NCI-H1048 (cell line): ENCODE measurements at places on chromosomes 5 and 9.

DNA sequence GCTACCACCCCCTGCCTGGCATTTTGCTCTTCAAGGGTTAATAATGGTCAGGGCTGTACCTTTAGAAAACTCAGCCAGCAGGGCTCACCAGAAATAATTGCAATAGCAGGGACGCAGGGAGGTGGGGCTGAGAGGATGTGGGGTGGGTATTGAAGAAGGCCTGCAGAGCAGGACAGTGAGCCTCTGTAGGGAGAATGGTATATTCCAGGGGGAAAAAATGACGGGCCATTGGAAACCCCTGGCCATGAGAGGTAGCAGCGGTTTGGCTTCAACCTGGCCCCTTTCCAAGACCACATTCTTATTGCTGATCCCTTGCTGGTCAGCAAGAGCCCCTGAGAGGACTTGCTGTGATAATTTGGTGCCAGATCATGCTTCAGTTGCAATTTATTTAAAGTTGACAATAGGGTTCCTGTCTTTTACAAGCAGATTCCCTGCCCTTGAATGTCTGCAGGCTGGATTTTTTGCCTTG is 36.7 kb upstream of the CTNNA1 start:
- DNase-seq: no peak

GRCh38 chr5:100790170-100790665 is 112.9 kb downstream of the ST8SIA4 start:
- no peak for DNase-seq

DNA sequence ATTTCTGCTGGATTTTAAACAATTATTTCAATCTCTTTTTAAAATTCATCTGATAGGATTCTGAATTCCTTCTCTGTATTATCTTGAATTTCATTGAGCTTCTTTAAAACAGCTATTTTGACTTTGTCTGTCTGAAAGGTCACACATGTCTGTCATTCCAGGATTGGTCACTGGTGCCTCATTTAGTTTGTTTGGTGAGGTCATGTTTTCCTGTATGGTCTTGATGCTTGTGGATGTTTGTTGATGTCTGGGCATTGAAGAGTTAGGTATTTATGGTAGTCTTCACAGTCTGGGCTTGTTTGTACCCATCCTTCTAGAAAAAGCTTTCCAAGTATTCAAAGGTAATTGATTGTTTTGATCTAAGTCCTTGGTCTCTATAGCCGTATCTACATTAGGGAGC is 39.1 kb downstream of the DENND4C start:
- no peak for DNase-seq

- peak; percentile 87 for DNase-seq
Measured at GRCh38 chr5:149632311-149633251, 51.3 kb downstream of the ARHGEF37 start.

DNA sequence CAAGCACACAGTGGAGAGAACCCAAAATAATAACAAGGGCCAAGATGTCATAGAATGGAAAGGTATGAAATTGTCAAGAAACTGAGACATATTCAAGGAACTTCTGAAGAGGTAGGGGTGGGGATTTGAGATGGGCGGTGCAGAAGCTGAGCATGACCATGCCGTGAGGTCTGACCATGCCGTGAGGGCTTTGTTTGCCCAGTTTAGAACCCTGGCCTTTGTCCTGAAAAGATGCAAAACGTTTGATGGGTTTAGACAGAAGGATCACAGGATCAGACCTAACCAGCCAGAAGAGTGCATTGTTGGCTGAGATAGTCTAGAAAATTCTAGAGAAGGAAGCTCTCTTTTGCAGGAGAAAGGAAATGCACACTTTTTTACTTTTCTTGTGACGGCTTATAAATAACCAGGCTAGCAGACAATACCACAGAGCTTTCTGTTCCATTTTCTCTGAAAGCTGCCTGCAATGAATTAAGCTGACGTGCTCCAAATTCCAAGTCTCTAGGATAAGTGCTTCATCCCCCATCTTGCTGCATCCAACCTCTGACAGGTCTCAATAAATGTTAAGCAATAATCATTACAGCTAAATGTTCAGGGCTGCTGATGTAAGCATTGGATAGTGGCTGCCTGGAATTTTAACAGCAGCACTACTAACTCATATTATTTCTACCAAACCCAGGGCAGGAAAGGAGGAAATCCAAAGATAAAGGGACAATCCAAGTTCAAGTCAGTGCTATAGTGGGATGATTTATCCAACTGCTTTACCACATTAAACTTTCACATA is 110.9 kb upstream of the IL6ST start:
- DNase-seq: no peak

DNA sequence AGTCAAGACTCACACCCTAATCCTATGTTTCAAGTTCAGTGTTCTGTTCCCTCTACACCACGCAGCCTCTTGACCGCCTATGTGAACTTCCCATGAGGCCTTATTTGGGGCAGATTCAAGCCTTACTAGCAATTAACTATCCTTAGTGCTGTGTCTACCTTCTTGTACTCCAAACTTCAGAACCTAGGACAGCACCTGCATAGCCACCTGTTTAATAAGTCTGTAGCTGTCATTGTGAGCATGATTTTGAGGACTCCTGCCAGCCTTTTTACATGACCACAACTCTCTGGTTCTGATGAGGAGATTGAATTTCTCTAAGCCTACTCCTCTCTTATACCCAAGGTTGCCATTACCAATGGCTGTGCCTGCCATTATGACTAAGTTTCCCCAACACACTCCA is 50.8 kb upstream of the PCSK1 start:
- DNase-seq: no peak

DNA sequence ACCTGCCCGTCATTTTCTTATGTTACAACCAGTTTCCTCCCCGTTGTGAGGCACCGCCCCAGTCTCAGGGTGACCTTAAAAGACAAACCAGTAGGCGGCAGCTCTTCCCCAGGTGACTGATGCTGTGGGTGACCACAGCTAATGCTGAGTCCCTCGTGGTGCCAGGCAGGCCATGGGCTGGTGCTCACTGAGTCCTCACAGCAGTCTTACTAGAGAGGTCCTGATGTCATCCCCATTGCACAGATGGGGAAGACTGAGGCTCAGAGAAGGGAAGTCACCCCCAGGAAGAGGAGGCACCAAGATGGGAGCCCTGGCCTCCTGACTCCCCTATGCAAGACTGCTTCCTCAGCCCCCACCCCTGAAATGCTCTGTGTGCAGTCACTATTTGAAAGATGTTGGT is 978 bp downstream of the CFAP157 start:
- DNase-seq: no peak
